ENCODE measurements at places on chromosomes 1 and 21.

DNA sequence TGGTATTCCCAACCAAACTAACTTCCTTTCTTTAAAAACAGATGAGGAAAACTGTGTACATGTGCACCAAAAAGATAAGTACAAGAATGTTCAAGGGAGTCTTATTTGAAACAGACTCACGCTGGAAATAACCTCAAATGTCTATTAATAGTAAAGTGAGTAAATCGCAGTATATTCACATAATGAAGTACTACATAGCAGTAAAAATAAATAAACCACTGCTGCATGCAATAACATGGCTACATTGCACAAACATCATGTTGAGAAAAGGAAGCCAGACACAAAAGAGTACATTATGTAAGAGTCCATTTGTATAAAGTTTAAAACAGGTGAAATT is 5.2 kb upstream of the DENND2D start:
- no peak for DNase-seq

GRCh38 chr21:15240848-15241247 is 176.0 kb upstream of the NRIP1 start:
- DNase-seq, result no peak

DNA sequence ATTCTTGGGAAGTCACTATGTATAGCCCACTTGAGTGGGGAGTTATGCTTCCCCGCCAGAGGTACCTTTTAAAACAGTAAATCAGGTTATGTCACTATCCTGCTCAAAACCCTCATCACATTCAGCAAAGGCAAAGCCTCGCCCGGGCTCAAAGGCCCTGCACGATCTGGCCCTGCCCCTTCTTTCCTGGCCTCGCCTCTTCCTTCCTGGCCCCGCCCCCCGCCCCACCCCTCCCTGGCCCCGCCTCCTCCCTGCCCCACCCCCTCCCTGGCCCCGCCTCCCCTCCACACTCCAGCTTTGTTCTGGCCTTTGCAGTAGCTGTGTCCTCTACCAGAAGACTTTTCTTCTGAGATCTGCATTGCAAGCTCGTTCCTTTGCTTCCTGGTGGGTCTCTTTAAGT is 6.6 kb downstream of the LDLRAD2 start:
- no peak for DNase-seq

DNA sequence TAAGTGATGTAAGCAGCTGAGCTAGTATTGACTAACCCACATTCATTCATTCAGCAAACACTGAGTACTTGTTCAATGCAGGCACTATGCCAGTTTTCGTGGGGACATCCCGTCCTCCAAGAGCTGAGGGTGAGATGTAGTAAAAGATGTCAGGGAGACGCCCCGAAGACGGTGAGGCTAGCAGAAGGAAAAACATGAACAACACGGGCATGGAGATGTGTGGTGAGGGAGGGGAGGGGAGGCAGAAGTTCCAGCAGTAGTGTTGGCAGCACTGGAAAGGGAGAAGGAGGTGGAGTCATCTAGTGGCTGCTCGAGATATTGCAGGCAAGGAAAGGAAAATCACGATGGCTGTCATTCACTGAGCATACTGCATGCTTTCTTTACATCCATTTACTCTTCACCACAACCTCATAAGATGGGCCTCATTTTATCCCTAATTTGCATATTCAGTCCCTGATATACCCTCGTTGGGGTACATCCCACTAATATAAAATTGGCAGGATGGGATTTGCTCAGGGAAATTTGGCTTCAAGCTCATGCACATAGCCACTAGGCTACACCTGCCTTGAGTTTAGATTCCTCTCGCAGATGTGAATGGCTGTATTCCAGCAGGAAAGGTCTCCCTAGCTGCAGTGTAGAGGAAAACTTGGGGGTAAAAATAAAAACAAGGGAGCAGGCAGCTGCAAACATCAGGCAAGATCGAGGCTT is 14.5 kb downstream of the PDZK1IP1 start:
- DNase-seq, result no peak

GRCh38 chr1:109479311-109479710 is 4.4 kb upstream of the ATXN7L2 start:
- no peak for DNase-seq
